ENCODE measurements at places on chromosomes 1 and 21.
A peak's percentile ranks its signal among the peaks of the same experiment; 100 is the strongest.

DNA sequence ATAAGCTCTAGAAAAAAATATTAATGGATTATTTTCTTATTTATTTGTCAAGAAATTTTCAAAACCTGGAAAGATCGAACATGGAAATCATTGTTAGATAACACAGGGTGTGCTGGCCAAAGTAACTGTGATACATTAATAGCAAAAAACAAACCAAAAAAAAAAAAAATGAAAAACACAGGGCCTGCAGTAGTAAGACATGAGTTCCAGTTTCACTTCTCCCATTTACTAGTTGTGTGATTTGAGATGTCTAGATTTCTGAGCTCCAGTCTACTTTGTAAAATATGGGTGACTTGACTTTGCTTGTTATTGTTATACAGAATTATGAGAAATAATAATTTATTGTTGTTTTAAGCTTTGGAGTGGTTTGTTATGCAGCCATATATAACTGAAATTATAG is 13.6 kb downstream of the FAM177B start:
- no peak for DNase-seq

DNA sequence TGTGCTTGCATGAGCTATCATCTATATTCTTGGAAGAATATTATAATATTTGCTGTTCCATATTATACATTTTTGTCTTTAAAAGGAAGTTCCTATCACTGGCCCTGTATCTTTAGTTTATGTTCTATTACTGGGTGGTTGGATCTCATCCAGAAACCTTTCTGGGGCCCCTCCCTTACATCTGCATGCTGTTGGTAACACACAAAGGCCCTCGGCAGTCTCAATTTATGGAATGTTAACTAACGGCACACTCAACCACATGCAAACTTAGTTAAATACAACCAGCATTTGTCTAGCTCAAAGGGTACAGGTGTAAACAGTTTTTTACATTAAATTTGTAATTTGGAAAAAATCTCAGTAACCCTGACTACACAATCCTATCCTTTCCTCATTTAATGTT is 9.7 kb upstream of the HYI start:
- no peak for DNase-seq

DNA sequence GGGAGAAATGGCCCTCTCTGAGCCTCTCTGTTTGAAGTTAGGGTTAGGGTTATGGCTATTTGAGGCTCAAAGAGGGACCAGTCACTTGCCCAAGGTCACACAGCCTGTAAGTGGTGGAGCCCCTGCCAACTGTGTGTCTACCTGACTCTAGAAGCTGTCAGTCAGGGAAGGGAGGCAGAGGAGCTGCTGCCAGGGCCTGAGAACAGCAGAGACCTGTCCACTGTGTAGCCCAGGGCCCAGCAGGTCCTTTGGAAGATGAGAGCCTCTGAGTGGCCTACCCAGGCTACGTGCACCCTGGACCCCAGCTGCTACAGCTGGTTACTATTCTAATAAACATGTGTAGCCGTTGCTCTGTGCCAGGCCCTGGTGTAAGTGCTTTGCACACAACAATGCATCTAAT is 15.1 kb upstream of the EDN2 start:
- no peak for DNase-seq

- DNase-seq, result no peak
Observed at GRCh38 chr21:21230672-21231071, 232.5 kb downstream of the NCAM2 start.

DNA sequence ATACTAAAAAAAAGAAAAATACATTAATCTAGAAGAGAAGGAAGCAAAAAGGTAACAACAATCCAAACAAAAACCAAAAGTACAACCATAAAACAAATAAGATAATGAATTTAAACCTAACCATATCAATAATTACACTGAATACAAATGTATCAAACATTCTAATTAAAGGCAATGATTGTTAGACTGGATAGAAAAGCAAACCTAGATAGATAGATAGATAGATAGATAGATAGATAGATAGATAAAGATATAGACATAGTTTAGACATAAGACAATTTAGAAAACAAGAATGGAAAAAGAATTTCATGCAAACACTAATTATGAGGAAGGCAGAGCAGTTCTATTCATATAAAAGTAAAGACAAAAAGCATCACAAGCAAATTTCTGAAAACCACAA is 24.9 kb downstream of the DENND1B start:
- DNase-seq, result no peak

- no peak for DNase-seq
Observed at GRCh38 chr1:206924592-206925105, 2.9 kb upstream of the FCMR start.

DNA sequence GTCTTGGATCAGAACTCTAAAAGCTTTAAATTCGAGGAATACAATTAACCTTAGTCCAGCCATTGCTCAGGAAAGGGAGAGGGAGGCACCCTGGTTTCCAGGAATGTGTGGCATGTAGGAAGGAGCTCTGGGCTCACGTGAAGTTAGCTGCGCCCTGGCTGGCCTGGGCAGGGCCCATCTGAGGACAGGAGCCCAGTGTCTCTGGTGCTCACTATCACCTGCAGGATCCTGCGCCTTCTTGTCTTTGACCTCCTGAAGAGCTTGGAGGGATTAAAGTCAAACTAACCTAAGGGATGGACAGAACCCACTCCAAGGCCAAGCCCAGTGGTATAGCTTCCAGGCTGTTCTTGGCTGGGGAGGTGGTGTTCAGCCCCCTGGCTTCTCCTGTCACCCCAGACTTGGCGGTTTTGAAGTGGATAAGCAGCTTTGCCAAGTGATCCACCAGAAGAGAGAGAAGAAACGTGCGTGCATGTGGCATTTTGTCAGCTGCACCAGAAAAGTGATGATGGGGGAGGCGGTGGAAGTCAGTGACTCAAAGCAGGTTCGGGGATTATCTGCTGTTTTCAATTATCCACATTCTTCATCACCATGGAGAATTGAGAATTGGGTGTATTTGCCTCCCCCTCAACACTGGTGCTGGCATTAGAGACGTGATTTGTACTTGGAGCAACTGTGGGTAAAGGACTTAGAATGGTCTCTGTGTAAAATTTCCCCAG is 11.9 kb upstream of the KCNN3 start:
- DNase-seq, result no peak

- no peak for DNase-seq
Observed at GRCh38 chr21:32496568-32496967, 84.1 kb downstream of the EVA1C start.

DNA sequence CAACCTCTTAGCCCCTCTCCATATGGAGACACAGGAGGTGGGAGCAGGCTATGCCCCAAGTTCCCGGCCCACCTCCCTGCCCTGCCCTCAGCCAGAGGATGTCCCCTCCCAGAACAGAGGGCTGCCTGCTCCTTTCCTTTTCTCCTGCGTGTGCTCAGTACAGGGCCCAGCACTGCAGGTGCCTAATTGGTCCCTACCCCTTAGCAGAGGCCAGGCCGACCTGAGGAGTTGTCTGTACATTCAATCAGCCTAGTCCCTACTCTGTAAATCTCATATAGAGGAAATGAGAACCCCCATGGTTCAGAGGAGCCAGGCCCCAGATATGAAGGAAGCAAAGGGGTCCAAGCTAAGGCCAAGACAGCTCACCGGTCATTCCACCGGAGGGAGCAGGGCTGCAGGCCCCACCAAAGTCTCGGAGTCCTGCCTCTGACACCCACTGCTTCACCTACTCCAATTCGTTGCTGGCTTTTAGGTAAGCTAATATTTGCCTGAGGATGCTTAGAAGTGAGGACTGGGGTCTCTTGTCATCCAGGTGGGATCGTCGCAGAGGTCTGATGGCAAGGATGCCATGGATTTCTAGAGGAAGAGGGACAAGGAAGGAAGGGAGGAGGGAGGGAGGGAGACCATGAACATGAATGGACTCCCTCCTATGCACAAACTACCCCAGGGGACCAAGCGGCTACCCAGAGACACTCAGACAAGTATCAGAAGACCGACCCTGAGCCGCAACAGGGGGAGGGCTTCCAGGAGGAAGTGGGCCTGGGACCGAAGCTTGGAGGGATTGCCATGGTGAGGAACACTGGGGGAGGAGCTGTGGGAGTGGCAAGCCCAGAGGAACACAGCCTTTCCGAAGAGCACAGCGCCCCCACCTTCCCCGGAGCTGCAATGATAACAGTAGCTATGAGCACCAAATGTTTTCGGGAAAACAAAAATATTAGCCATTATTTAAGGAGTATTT is 30.4 kb upstream of the FOXO6 start:
- no peak for DNase-seq

DNA sequence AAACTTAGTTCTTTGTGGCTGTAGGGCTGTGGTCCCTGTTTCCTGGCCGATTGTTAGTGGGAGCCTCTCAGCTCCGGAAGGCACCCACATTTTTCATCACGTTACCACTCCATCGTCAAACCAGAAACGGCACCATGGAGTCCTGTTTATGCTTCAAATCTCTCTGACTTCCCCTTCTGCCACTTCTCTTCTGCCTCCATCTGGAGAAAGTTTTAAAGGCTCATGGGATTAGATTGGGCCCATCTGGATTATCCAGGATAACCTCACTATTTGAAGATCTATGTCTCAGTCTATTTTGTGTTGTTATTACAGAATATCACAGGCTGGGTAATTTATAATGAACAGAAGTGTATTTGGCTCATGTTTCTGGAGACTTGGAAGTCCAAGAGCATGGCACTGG is 19.3 kb upstream of the IL22RA1 start:
- DNase-seq, result no peak

DNA sequence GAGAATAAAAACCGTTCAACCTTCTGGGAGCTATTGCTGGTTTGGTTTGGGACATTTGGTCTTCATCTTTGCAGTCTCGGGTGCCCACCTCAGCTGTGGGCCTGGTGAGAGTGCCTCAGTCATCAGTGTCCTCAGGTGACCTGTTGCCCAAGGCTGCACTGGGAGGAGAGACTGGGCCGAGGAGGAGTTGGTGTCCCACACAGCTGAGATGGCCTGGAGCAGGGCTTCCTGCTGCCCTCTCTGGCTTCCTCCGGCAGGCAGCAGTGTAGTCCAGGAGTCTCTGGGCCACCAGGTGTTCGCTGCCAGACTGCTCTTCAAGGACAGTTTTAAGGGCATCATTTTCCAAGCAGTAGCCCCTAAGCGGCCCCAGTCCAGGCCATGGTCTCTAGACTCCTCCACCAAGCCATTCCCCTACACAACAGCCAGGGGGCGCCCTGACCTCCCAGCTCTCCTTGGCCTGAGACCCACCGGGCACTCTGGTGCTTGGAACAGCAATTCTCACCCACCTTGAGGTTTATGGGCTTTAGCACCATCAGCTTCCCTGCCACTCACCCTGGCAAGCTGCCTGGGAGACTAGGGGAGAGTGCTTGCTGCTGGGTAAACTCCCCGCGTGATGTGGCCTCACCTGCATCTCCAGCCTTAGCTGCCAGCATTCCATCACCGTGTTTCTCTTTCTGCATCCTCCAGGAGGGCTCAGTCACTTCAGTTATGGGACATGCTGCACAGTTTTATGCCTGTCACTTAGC is 9.1 kb upstream of the SYTL1 start:
- peak; percentile 43 for DNase-seq

DNA sequence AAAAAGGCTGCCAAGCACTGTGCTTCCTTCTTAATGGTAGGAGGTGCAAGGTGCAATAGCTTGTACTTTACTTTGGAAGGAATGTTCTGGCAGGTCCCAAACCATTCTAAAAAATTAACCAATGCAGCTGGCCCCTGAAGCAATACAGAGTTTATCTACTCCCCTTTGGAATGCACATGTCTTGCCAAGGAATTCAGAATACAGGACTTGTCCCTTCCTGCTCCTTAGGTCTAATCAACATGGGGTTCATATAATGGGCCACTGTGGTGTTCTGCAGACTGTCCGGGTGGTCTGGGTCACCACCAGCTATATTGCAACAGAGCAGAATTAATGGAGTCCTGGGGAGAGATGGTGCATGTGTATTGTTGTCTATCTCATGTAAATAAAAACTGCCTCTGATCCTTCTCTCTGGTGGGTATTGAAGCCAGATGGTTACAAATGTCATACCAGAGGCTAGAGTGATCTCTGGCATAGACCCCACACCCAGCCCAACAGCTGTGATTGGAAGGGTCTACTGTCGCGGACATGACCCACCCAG is 112.8 kb downstream of the RIPK4 start:
- DNase-seq, result no peak
